Suprapubic skin (tissue), 4 donors: ENCODE measurements at places on chromosomes 5 and 9. TPM values are rescaled to one million over a fixed set of nuclear protein-coding genes. Genes with fewer than 3 reads are reported as not detected.

DNA sequence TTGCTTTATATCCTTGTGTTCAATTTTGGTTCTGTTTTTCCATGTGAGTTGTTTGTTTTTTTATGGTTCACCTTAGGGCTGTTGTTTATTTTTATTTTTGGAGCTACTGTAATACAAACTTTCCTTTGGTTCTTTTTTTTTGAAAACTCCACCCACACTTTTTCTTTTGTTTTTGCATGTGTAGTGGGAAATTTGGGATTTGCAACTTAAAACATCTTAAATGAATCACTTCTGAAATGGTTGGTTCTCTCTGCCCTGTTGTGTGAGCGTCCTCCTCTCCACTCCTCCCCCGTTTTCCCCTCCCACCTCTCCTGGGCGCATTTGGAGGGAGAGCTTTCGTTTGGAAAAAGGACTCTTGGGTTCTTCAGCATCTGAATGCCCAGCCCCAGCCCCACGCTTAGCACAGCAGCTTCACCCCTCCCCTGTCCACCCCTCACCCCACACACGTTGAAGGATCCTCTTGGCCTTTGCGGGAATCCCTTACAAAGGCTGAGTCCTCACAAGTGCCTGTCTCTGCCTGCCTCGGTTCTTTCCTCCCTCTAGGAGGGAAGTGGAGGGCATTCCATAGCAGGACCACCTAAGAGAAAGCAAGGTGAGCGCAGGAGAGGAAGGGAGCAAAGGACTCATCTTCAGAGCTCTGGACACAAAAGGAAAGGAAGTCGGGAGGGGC lies 67.2 kb downstream of the DMRT1 start:
- no peak for DNase-seq

GRCh38 chr5:157657516-157657915 lies 5.3 kb upstream of the SOX30 start:
- no peak for DNase-seq

DNA sequence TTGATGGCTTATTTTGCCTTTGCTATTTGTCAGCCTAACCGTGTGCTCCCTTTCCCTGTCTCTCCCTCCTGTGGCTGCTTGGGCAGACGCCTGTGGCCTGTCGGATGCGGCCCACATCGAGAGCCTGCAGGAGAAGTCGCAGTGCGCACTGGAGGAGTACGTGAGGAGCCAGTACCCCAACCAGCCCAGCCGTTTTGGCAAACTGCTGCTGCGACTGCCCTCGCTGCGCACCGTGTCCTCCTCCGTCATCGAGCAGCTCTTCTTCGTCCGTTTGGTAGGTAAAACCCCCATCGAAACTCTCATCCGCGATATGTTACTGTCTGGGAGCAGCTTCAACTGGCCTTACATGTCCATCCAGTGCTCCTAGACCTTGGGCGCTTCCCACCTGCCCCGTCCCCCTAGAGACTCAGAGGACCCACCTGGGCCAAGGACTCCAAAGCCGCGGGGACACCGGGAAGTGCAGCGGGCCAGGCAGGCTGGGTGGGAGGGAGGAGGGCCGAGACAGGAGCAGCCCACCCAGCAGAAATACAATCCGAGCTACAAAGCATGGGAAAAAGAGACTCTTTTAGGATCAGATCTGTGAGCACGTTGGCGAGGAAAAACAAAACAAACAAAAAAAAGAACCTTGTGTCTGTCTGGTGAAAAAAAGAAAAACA lies 10.6 kb downstream of the NR2F1 start:
- DNase-seq = no peak

DNA sequence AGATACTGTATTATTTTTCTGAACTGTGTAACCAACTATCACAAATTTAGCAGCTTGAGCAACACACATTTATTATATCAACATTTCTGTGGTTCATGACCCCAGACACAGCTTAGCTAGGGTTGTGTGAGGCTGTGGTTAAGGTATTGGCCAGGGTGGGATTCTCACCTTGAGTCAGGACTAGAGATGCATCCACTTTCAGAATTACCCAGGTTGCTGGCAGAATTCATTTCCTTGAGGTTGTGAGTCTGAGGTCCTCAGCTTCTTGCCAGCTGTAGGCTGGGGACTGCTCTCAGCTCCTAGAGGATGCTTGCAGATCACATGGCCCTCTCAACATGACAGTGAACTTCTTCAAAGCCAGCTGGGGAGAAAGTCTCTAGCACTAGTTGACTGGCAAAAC lies 122.5 kb upstream of the RASGRF2 start:
- no peak for DNase-seq

DNA sequence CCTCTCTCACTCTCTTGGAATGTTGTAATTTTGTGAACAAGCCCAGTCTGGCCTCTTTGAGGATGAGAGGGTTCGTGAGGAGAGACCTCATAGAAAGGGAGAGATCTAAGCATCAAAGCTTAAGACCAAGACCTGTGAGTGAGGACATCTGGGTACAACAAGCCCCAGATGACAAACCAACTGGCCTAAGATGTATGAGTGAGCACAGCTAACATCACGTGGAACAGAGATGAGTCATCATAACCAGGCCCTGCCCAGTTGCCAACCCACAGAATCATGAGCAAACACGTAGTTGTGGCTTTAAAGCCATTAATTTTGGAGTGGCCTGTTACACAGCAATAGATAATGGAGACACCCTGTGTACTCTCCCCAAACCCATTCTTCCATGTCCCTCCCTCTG lies 439.1 kb upstream of the KIF2A start:
- DNase-seq = no peak

DNA sequence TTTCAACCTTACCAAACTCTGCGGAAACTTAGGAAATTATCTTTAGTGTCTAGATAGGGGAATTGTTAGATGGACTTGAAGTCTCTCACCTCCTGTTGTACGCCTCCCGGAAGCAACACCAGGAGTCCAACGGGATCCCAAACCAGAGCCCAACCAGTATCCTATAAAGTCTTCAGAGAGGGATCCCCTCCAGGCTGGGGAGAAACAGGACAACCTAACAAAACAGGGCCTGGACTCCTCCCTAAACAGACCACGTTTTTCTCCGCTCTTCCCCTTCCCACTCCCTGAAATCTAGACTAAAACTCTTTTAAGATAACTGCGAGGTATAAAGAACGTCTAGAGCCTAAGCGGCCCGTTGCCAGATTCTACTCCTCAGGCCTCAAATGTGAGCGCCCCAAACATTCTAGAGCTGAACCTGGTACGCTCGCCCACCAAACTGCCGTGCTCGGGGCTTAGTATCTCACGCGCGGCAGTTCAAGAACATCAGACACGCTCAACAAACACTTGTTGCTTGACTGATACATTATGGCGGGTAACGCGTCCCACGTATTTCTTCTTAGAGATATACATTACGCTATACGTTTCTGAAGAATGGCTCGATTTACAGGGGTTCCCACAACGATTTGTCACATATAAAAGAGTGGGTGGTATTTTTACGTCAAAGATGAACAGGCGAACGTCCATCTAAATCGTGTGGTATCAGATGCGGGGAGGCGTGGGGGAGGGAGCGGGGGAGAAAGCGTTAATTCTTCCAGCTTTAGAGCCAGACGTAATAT lies 663 bp upstream of the SMIM27 start:
- no peak for DNase-seq

GRCh38 chr5:165836046-165836445 lies 2330.6 kb downstream of the MAT2B start:
- DNase-seq = no peak

DNA sequence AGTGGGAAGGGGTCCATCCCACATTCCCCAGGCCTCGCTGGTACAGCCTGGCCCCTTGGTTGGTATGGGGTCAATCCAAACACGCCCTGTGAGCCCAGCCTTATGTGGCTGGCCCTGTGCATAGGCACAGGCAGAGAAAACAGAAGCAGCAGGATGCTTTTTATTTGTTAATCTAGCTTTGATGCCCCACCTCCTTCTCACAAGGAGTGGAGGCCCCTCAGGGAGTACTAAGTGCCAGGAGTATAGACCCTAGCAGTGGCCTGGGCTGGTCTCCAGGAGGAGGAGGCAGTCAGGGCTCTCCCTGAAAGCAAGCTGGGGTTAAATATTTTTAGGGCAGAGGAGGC lies 14.6 kb upstream of the TCF7 start:
- no peak for DNase-seq

DNA sequence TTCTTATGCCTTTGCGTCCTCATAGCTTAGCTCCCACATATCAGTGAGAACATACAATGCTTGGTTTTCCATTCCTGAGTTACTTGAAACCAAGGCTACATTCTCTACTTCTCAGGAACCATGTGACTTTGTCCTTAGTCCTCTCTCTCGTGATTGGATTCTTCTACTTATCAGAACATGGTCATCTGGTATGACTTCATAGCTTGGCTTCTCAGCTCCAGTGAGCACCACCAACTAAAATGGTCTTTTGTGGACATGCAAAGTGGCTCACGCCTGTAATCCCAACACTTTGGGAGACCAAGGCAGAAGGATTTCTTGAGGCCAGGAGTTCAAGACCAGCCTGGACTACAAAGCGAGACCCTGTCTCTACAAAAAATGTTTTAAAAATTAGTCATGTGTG lies 81.2 kb upstream of the NIPBL start:
- DNase-seq = no peak

Gene LAMC3
- 5.0 TPM for total RNA-seq

Gene IFNA13
- total RNA-seq = not detected

Gene NME5
- not detected for total RNA-seq

Gene GALT
- total RNA-seq = 47.6 TPM

Gene GNA14
- 3.6 TPM for total RNA-seq

Gene TAF1L
- total RNA-seq = 0.08 TPM

Gene PCA3
- total RNA-seq = not detected
